ENCODE measurements at places on chromosomes 11 and 22. TPM values are rescaled to one million over a fixed set of nuclear protein-coding genes. Genes with fewer than 3 reads are reported as not detected.

DNA sequence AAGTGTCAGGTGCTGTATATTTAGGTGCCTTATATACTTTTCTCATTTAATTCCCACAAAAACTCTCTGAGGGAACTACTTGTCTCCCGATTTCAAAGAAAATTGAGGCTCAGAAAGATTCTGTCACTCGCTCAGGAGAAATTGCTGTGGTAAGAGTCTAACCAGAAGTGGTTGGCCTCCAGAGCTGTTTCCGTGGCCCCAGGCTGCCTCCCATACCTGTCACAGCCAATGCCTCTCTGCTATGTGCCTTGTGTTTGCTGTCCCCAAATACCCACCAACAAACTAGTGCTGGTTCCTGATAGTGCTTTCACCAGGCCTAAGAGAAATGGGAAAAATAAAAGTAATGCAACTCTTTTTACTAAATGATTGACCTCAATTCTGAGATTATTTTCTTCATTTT lies 21.0 kb upstream of the TMEM86A start:
- DNase-seq: no peak

DNA sequence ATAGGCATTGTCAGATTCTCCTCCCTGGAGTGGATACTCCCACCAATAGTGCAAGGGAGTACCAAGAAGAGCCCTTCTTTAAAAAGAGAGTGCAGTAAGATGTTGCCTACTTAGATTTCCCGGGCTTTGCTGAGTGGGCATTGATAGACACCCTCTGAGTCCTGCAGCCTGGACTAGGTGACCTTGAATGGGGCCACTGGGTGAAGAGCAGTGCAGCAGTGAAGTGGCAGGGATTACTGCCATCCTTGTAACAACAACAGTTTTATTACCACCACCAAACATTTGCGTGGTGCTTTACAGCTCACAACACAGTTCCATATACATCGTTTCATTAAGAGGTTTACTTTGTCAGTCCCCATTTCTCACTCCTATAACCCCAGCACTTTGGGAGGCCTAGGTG lies 59.4 kb downstream of the MICAL2 start:
- DNase-seq: no peak

- DNase-seq: no peak
These were observed 90.6 kb downstream of the CDKN1C start for GRCh38 chr11:2794968-2795322.

GRCh38 chr11:97964332-97965004 lies 1056.3 kb upstream of the CNTN5 start:
- DNase-seq: no peak

- no peak for DNase-seq
These were observed 55.3 kb upstream of the KCNQ1OT1 start for GRCh38 chr11:2755071-2755470.

- peak; percentile 87 for DNase-seq
These were observed 7.0 kb downstream of the C11orf86 start for GRCh38 chr11:66981976-66982578.

Gene PTGDR2
- total RNA-seq: not detected

DNA sequence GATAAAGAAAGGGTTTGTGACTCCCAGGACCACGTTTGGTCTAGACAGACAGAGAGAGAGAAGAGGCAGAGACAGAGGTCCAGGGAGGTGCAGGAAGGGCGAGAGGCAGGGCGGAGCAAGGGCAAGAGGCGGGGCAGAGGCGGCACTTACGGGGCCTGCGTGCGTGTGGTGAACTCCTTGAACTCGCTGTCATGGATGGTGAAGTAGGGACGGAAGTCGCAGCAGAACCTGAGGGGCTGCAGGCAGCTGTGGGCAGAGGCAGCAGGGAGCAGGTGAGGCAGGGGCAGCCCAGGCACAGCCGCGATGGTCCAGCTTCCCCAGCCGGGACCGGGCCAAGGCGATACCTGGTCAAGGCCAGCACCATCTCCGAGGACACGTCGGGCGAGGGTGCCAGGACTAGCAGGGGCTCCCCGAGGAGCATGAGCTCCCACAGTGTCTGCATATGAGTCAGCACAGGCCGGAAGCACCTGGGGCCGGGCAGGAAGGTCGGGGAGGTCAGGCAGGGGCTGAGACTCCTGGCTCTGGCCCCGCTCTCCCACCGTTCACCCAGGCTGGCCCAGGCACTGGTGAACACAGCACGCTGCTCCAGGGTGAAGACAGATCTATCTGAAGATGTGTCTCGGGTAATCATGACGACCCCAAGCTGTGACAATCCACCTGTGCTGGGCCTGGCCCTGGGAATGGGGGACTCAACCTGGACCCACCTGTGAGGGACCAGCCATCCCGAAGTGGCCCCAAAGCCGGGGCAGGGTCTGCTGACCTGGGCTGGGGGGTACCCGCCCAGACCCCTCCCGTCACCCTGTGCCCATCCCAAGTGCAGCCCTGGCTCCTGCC lies 7.2 kb upstream of the PLXNB2 start:
- peak; percentile 76 for DNase-seq

- no peak for DNase-seq
These were observed 1.9 kb upstream of the SSH3 start for GRCh38 chr11:67301313-67301921.

- no peak for DNase-seq
These were observed 18.4 kb upstream of the GLB1L2 start for GRCh38 chr11:134313379-134313778.

DNA sequence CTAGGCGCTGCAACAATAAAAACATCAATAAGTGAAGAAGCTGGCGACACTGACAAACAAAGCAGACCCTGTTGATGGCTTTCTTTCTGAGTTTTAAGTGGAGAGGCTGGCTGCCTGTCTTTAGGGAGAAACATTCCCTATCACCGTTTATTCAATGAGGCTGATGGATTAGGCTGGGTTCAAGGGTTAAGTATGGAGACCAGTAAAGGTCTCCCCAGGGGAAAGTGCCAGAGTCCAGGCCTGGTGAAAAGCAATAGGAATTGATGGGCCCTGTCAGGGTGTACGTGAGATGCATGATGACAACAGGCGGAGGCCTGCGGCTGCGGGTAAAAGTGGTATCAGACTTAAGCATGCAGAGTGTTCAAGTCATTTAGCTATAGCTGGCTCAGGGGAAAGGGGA lies 102.6 kb downstream of the ALX4 start:
- DNase-seq: no peak

Gene ARHGEF17
- 6.0 TPM for total RNA-seq

DNA sequence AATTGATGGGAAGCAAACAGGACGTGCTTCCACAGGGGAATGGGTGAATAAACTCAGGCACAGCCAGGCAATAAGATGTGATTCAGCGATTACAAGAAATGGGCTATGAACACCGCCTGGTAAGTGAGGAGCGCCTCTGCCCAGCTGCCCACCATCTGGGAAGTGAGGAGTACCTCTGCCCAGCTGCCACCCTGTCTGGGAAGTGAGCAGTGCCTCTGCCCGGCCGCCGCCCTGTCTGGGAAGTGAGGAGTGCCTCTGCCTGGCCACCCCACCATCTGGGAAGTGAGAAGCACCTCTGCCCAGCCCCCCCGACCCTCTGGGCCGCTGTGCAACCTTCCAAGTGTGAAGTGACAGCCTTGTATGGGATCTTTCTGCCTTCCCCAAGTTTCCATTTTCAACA lies 73.2 kb upstream of the PRR5 start:
- no peak for DNase-seq

- no peak for DNase-seq
These were observed 34.3 kb downstream of the CYB5R2 start for GRCh38 chr11:7638710-7639642.

Gene GAL3ST1
- total RNA-seq: 46.3 TPM

- no peak for DNase-seq
These were observed 14.3 kb downstream of the PDGFB start for GRCh38 chr22:39230261-39231196.

Gene EEF1G
- 2,603 TPM for total RNA-seq

DNA sequence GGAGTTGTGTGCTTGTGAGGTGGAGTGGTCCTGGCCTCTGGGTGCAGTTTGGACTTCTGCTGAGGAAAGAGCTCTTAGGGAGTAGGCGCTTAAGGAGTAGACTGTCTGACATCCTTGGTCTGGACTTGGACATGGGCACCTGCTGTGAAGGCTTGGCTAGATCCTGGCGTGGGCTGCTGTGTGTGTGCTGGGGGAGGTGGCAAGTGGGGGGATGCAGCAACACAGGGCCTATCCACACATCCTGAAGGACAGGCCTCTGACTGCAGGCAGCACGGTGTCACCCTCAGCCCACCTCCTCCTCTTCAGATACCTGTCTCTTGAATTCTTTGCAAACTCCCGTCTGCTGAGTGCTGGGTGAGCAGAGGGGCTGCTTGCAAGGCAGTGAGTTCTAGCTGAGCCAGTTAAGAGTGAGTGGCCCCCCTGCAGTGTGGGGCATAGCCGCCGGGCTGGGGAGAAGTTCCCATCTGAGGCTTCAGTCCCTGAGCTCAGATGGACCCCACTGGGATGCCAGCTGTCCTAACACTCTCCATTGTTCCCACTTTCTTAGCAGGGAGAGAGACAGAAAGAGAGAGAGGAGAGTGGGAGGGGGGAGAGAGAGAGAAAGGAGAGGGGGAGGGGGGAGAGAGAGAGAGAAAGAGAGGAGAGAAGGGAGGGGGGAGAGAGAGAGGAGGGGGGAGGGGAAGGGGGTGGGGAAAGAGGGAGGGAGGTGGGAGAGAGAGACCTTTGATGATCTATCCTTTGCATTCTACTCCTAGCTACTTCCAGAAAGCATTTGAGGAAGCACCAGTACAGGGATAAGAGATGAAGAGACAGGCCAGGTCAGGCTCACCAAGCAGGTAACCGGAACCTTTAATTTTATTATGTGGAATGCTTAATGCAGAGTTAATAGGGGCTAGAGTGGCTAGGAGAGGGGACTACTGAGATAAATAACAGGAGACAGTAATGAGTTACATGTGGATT lies 12.6 kb downstream of the SOX10 start:
- no peak for DNase-seq

DNA sequence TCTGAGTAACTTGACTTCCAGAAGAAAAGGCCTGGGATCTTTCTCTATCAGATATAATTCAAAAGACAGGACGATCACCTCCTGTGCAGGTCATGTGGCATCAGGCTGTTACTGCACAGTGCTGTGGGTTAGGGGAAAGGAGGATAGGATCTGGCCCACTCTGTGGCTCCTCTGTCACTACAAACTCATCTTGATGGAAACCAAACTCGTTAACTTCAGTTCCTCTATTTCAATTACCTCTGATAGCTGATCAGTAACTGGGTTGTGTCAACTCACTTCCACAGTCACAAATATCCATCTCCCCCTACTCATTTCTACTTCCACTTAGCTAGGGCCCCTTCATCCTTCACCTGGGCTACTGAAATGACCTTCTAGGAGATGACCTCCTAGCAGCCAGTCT lies 95.2 kb downstream of the RCN1 start:
- no peak for DNase-seq

DNA sequence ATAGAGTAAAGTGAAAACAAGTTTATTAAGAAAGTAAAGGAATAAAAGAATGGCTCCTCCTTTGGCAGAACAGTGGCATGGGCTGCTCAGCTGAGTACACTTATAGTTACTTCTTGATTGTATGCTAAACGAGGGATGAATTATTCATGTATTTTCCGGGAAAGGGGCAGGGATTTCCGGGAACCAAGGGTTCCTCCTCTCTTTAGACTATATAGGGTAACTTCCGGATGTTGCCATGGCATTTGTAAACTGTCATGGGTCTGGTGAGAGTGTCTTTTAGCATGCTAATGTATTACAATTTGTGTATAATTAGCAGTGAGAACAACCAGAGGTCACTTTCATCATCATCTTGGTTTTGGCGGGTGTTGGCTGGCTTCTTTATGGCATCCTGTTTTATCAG lies 23.5 kb upstream of the SPTY2D1 start:
- no peak for DNase-seq

DNA sequence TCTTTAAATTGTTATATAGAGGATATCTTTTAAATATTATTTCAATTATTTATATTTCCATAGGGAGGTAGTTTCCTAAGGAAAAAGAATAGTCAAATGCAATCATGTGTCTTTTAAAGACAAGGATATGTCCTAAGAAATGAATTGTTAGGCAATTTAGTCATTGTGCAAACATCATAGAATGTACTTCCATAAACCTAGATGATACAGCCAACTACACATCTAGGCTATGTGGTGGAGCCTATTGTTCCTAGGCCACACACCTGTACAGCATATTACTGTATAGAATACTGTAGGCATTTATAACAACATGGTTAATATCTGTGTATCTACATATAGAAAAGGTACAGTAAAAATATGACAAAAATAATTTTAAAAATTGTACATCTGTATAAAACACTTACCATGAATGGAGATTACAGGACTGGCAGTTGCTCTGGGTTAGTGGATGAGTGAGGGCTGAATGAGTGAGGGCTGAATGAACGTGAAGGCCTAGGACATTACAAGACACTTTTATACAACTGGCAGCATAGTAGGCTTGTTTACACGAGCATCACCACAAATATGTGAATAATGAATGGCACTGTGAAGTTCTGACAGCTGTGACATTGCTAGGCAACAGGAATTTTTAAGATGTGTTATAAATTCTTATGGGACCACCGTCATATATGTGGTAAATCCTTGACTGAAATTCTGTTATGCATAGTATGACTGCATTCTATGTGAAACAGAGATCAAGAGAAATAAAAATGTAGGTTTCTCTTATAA lies 1879.0 kb upstream of the RAG2 start:
- no peak for DNase-seq

DNA sequence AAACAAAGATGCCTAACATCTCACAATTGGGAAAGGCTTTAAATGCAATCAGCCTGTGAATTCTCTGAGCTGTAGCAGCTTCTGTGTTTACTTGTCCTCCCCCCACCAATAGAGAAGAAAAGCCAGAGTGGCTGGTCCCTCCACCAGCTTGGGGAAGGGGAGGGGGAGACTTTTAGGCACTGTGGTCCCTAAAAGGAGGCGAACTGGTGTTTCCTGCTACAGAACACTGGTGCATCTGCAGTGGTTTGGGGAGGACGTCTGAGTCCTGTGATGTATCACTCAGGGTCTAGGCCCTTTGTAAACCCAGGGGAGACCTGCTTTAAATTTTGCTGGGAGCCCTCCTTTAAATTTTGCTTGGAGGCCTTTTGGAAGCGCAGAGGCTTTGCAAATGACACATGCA lies 16.9 kb downstream of the TNRC6B start:
- DNase-seq: no peak

DNA sequence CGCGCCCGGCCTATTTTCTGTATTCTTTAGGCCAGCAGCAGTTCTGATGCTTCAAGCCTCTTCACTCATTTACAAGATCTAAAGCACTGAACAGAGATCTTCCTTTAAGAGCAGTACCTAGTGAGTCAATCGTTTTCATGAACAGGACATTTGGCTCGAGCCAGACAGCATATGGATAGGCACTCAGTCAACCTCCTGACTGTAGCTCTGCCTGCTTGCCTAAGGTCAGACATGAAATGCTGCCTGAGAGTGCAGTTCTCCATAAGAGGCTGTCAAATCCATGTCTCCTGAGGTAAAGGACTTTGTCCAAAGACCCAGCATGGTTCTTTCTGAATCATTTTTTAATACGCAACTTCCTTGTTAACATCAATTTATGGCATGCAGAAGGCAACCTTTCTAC lies 941.2 kb downstream of the DLG2 start:
- DNase-seq: no peak

Gene MUC2
- not detected for total RNA-seq

DNA sequence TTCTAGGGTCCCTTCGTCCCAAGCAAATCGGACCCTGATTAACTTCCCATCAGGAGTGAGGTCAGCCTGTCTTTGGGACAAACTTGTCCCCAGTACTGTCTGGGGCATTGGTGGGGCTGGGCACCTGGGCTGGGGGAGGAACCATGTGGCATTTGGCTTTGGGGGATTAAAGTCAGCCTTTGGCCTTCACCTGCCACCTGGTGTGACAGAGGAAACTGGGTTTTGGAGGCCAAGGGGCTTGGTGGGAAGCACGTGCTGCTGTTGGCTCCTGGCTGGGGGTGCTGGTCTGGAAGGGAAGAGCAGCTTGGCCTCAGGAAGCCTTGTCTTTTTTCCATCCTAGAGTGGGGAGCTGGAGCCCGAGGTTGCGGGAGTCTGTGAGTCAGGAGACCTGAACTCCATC lies 78.4 kb upstream of the NECTIN1 start:
- no peak for DNase-seq
